ENCODE measurements at places on chromosomes 12 and 14.

DNA sequence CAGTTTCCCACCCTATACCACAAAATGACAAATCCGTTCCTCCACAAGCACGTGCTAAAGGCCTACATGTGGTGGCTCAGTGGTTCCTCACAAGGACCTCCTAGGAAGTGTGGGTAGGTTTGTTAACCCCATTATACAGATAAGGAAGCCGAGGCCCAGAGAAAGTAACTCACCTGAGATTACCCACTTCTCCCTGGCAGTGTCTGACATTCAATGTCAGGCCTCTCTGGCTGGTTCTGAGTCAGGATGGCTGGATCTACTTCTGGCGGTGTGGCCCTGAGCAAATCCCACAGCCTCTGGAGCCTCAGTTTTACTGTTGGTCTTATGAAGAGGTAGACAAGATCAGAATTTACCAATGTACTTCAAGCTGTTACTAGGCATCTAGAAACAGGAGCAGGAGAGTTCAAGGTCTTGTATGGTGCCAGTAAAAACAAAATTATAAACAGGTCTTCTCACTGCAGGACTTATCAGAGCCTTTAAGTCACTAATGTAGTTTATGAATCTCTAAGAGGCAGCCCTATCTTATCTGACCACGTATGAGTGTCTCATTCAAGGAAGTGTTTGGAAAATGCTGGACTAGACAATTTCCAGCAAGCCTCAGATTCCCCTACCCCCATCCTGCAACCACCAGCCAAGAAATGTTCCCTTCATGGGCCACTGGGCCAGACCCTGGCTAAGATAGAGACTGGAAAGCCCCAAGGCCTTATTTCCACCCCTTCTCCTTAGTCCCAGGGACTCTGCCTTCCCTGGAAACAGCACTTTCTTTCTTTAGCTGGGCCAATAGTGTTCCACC, 4.2 kb downstream of the HSPB8 start:
- no peak for DNase-seq

DNA sequence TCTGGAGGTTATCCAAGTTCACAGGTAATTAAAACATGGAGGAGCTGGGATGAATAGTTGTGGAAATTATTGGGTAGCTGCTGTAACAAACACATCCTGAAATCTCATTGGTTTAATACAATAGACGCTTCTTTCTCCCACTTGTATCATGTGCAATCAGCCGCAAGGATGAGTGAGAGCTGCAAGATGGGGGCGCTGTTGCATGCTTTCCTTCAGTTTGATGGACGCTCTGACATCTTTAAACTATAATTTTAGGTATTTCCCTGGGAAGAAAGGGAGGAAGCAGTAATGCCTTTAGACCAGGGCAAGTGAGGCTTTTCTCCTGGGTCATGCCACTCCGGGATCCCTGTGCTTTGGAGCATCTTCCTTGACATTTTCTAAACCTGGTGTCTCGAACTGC, 178.7 kb downstream of the PAWR start:
- no peak for DNase-seq

- no peak for DNase-seq
Observed at GRCh38 chr14:94040796-94041195, 14.7 kb downstream of the OTUB2 start.

GRCh38 chr12:5220099-5220498, 176.4 kb downstream of the KCNA5 start:
- no peak for DNase-seq

DNA sequence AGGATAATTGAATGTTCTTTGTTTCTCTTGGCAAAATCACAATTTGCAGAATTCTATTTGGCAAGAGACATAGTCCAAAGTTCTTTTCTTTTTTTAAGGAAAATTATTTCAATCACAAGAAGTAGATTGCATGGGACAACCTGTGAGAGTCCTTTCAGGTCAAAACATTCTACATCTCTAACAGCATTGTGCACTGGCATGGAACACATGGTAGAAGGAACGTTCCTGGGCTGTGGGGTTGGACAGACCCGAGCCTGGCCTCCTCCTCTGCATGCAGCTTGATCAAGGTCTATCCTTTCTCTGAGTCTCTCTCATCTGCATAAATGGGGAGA, 88.6 kb upstream of the CPSF6 start:
- no peak for DNase-seq
